ENCODE measurements at places on chromosomes 3 and 15.

DNA sequence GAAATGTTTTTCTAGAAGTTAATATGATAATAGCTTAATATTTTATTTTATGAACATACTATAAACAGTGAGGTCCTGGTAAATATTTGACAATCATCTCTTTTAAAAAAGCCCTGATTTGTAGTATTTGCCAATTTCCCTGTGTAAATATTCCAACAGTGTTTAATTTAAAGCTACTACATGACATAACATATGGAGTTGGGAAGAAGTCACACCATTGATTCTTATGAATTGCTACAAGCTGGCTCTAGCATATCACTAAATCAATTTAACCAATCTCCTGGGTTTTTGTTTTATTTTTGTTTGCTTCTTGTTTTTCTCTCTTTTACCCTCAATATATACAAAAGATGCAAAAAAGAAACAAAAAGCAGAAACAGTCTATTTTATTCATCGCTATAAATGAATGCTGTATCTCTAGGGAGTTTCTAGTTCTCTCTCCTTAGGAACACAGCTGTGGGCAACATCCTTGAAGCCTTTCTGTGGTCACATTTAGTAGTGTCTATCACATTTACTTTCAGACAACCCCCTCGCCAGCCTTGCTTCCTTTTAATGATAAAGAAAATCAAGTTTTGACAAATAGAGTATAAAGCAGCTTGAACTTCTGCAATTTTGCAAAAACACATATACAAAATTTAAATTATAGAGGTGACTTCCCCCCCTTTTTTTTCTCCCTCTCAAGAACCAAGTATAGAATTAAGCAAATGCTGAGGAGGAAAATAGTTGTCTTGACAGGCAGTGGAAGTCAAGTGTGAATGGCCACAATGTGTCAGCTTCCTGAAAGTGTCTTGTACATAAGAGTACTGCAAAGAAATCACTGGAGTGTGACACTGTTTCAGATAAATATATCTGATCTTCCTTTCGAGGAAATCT lies 21.4 kb downstream of the CCR1 start:
- no peak for DNase-seq

GRCh38 chr3:31629054-31629453 lies 96.3 kb downstream of the STT3B start:
- DNase-seq: no peak

DNA sequence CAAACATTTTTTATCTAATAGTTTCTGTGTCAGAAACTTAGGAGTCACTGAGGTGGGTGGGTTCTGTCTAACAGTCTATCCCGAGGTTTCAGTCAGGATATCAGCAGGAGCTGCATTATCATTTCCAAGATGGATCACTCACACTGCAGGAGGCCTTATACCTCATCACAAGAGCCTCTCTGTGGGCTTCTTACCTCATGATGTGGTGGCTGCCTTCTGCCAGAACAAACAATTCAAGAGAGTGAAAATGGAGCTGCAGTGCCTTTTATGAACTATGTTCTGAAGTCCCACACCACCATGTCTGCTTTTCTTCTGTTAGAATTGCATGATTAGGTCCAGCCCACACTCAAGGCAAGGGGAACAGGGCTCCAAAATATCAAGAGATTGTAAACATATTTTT lies 27.9 kb downstream of the RFX7 start:
- DNase-seq: no peak

DNA sequence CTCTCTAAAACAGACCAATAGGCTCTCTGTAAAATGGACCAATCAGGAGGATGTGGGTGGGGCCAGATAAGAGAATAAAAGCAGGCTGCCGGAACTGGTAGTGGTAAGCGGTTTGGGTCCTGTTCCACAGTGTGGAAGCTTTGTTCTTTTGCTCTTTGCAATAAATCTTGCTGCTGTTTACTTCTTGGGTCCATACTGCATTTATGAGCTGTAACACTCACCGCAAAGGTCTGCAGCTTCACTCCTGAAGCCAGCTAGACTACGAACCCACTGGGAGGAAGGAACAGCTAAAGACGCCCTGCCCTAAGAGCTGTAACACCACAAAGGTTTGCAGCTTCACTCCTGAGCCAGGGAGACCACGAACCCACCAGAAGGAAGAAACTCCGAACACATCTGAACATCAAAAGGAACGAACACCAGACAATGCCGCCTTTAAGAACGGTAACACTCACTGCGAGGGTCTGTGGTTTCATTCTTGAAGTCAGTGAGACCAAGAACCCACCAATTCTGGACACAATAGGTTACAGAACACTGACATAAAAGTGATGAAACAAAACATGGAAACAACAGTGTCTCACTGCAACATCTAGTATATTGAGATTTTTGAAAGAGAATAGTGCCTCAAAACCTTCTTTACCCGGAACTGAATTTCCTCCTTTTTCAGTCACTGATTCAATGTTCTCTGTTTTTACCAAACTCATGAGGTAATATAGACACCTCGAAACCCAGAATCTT lies 28.8 kb upstream of the PLSCR2 start:
- DNase-seq: no peak

GRCh38 chr15:60917461-60918145 lies 311.5 kb downstream of the RORA start:
- no peak for DNase-seq

- DNase-seq: no peak
Measured at GRCh38 chr3:197031315-197032285, 2.0 kb upstream of the MELTF start.

GRCh38 chr3:15875016-15875689 lies 77.4 kb upstream of the ANKRD28 start:
- no peak for DNase-seq

DNA sequence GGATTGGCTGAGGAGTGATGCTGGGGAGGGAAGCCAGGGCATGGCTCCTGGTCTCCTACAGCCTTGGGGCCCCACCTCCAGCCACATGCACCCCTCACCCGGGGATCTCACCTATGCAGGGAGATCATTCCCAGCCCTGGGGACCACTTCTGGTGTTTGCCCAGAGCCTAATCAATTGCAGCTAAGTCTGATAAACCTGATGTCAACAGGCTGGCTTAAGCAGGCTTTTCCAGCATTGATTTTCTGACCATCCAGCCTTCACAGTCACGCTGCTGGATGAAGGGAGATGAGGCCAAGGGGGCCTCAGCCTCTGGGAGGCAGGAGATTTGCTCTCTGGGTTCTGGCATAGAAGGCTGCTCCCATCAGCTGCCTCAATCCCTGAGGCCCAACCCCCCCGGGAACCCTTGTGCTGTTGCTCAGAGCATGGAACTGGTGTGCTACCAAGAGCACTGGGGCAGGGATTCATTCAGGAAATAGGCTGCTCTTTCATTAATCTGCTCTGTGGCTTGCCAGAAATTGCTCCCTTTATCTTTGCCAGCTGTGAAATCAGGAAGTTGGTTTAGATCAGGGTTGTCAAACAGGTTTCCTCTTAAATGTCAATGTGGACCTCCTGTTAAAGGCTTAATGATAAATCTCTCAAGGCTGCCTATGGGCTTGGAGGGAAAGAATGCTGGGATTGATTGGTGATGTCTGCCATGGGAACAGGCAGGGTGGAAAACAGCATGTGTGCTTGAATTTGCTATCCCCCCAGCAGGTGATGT lies 19.0 kb downstream of the FAM3D start:
- DNase-seq: no peak

DNA sequence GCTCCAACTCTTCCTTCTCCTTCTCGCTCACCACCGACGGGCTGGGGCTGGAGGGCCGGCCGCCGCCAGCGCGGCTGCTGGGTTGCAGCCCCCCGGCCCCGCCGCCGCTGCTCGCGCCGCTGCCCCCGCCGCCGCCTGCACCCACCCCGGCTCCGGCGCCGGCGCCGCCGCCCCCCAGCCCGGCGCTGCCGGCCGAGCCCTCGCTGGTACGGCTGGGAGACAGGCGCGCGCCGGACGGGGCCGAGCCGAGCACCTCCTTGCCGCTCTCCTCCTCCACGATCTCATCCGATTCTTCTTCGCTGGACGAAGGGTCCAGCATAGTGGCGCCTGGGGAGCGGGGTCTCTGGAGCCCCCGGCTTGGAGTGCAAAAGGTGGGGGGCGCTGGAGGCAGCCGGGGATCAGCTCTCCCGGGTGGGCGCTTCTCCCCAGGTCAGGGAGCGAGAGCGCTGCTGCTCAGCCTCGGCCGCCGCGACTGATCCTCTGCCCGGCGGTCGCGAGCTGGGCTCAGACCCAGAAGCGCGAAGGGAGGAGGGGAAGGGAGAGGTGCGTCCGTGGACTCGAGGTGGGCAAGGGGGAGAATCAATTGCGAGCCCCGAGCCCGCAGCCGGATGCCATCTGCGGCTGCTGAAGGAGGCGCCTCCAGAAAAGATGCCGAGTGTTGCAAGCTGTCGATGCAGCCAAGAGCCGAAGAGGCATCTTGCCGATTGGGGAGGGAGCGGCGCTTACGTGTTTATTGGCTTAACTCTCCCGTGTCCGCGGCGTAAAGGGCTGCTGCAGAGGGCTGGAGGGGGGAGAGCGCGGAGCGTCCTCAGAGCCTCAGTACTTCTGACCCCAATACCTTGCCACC lies at the start of gene CADPS:
Gene CADPS, minus strand, starts transcription at position 706 of the 847 bp plus-strand sequence. Its CDS starts 387 bp downstream, at position 319.
- peak; percentile 12 for DNase-seq

- no peak for DNase-seq
Measured at GRCh38 chr3:136919799-136920580, 37.8 kb upstream of the IL20RB start.

DNA sequence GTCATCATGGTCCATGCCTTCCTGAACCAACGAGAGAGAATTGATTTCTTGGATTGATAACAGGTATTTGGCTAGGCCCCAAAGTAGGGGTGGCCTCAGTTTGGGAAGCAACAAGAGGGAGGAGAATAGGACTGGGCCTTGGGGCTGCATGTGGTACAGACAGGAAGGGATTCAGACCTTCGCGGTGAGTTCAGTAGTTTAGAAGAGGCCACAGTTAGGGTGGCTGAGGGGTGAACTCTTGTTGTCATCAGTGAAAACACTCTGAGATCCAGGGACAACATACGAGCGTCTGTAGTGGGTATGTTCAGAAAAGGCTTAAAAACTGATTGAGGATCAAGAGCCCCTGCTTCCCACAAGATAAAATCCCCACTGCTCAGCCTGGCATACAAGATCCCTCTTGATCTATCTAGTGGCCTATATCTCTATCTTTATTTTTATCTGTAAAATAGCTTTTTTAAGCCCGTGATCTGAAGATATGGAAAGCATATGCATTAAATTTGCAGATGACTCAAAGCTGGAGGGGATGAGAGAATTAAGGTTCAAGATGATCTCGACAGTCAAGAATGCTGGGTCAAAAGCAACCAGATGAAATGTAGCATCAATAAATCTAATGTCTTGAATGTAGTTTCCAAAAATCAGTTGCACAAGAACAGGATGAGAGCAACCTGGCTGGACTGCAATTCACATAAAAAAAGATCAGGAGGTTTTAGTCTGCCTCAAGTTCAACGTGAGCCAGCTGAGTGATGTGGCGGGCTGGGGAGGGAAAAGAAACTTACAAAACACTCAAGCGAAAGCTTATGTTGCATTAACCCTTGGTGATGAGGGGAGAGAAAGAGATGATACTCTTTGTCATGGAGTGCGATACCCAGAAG lies 221.1 kb upstream of the TLE3 start:
- no peak for DNase-seq

- DNase-seq: no peak
Measured at GRCh38 chr3:170517242-170517945, 68.5 kb downstream of the SLC7A14 start.

DNA sequence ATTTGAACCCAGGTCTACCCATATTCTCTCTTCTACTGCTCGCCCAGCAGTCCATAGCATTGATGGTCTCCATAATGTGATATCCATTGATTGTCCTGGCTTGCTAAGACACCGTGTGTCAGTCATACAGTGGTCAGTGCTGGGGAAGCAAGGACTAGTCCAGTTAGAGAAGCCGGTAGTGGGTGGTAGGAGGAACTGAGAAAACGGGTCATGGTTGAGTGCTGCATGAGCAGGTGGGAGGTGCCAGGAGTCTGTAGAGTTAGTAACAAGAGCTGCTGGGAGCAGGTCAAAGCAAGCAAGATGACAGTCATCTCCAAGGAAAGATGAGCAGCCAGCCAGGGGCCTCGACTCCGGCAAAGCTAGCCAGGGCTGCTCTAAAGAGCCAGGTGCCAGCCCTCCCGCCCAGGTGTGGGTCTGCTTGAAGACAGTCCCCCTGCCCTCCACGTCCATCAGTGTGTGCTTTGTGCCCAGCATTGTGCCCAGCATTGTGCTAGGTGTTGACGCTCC lies 29.5 kb upstream of the USP3 start:
- DNase-seq: no peak

DNA sequence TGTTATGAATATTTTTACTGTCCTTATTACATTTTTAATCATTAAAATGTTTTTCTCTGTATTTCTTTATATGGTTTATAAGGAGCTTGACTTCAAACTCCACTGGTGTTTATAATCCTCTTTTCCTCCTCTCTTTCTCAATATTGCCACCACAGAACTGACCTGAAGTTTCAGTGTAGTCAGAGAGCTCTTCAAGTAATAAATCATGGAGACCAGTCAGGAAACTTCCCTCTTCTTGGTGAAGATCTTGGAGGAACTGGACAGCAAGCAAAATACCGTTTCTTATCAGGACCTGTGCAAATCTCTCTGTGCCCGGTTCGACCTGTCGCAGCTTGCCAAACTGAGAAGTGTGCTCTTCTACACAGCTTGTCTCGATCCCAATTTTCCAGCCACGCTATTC lies 23.8 kb downstream of the MINAR1 start:
- DNase-seq: no peak
